ENCODE measurements at places on chromosomes 16 and 17.

- no peak for DNase-seq
- H3K4me1 ChIP-seq: peaks cover 22% of the 10 kb centered on the region
- H3K36me3 ChIP-seq: no peaks in the 10 kb centered on the region
- no peak overlapping the region for H3K4me3 ChIP-seq
- peaks cover 54% of the 10 kb centered on the region for H3K27me3 ChIP-seq
- no peak overlapping the region for H3K27ac ChIP-seq
These were observed 1.6 kb downstream of the PPL start for GRCh38 chr16:4935241-4935855.

- H3K36me3 ChIP-seq: no peaks in the 10 kb centered on the region
- no peaks in the 10 kb centered on the region for H3K27me3 ChIP-seq
- peaks cover 38% of the 10 kb centered on the region for H3K4me1 ChIP-seq
- peak; percentile 84 for DNase-seq
- H3K4me3 ChIP-seq: no peak overlapping the region
These were observed 44.3 kb upstream of the HELZ start for GRCh38 chr17:67289181-67289876.

DNA sequence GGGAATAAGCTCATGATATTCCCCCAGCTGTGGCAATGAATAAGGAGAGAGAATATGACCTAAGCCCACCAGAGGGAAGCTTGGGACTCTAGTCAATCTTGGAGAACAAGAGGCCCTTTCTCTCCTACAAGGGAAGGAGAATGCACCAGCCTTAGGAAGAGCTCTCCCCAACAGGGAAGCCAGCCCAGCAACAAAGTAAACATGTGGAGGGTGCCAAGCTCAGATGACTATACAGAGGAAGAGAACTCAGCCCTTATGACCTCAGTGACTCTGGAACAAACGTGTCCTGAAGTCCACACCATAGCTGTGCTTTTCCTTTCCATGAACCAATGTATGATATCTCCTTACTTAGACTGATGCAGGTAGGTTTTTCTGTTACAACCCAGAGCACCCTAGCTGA is 219.7 kb downstream of the GSG1L start:
- no peaks in the 10 kb centered on the region for H3K4me1 ChIP-seq

DNA sequence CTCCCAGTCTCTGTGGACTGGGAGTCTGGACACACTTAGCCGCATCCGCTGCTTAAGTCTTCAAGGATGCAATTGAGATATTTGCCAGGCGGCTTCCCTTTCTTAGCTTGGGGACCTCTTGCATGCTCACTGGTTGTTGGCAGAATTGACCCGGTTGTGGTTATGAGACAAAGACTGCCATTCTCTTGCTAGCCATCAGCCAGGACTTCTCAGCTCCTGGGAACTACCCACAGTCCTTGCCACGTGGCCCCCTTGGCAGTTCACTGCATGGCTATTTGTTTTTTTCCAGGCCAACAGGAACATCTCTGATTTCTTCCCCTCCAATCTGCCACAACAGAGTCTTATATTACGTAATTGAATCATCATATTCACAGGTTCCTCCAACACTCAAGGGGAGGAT is 25.5 kb downstream of the CACNG4 start:
- H3K36me3 ChIP-seq: no peaks in the 10 kb centered on the region
- no peak for DNase-seq
- no peak overlapping the region for H3K4me3 ChIP-seq
- H3K4me1 ChIP-seq: no peaks in the 10 kb centered on the region

GRCh38 chr16:69115837-69116236 is 10.4 kb downstream of the HAS3 start:
- H3K27me3 ChIP-seq: no peaks in the 10 kb centered on the region
- peaks cover 54% of the 10 kb centered on the region for H3K36me3 ChIP-seq
- H3K27ac ChIP-seq: no peak overlapping the region
- no peak overlapping the region for H3K4me3 ChIP-seq

DNA sequence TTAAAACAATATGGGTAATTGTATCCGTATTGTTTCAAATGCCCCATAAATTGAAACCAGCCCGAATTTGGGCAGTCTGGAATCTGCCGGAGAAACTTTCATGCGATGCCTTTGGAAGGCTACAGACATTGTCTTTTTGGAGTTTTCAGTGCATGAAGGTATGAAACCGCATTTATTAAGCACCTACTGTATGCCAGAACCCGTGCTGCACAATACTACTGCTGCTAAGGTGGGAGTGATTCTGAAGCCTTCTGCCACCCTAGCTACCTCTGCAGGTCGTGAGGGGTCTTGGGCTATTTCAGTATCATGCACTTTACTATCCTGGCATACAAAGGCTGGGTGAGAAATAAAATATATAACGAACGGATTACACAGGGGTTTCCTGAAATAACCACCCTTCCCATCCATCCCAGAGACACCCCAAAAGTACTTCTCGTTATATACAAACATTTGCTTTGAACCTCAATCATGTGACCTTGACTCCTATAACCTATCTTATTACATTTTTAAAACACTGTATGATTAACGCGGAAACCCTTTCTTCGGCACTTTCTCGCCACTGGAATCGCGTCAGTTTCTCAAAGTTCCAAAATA is 1.0 kb upstream of the MSI2 start:
- peak overlapping the region; percentile 90 for H3K27ac ChIP-seq
- no peaks in the 10 kb centered on the region for H3K36me3 ChIP-seq
- H3K4me1 ChIP-seq: peaks cover 16% of the 10 kb centered on the region
- DNase-seq: no peak
- no peaks in the 10 kb centered on the region for H3K27me3 ChIP-seq

- DNase-seq: no peak
- H3K4me3 ChIP-seq: no peak overlapping the region
- no peaks in the 10 kb centered on the region for H3K27me3 ChIP-seq
- H3K27ac ChIP-seq: no peak overlapping the region
- no peaks in the 10 kb centered on the region for H3K4me1 ChIP-seq
- H3K36me3 ChIP-seq: no peaks in the 10 kb centered on the region
These were observed 693.0 kb upstream of the SOX9 start for GRCh38 chr17:71427801-71428200.

GRCh38 chr16:2237102-2237482 is 848 bp downstream of the DNASE1L2 start:
- peaks cover 11% of the 10 kb centered on the region for H3K4me1 ChIP-seq
- DNase-seq: no peak
- H3K27me3 ChIP-seq: no peaks in the 10 kb centered on the region

GRCh38 chr17:82817947-82818346 is 21.9 kb downstream of the ZNF750 start:
- no peak for DNase-seq
- peaks cover 28% of the 10 kb centered on the region for H3K4me1 ChIP-seq
- H3K36me3 ChIP-seq: peaks cover 69% of the 10 kb centered on the region
- no peak overlapping the region for H3K27ac ChIP-seq
- no peaks in the 10 kb centered on the region for H3K27me3 ChIP-seq
